ENCODE measurements at places on chromosomes 11 and 22.

DNA sequence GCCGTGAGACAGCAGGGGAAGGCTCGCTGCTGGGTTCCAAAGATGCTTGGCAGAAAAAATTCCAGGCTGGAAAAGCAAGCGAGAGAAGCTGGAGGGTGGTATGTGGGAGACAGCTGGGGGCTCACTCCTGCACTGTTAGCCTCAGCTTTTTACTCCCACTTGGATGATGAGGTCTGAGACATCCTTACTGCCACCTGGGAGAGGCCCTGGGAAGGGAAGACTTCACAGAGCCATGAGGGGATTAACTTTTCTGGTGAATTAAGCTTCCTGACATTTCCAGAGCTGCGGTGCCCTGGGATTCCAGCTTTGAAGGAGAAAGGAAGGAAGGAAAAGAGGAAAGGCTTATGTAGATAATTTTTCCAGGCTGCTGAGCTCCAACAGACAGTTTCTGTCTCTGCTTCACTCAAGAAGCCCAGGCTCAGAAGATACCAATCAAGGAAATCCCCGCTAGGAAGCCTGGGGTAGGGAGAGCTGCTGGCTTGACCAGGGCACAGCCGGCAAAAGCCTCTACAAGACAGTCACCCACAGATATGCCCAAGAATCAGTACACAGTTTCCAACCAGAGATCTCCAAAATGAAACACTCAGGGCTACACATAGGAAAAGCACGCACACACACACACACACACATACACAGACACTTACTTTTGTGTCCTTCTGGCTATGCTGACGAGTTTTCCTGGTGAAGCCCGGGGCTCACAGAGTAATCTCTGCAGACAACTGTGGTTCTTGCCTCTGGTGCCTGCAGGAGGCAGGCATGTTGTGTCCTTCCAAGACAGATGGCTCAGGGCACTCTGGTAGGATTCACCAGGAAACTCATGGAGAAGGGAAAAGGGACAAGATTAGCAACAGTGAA lies 907 bp downstream of the MCHR1 start:
- no peak for DNase-seq

- DNase-seq = no peak
Measured at GRCh38 chr22:26642465-26643417, 14.6 kb upstream of the MIAT start.

DNA sequence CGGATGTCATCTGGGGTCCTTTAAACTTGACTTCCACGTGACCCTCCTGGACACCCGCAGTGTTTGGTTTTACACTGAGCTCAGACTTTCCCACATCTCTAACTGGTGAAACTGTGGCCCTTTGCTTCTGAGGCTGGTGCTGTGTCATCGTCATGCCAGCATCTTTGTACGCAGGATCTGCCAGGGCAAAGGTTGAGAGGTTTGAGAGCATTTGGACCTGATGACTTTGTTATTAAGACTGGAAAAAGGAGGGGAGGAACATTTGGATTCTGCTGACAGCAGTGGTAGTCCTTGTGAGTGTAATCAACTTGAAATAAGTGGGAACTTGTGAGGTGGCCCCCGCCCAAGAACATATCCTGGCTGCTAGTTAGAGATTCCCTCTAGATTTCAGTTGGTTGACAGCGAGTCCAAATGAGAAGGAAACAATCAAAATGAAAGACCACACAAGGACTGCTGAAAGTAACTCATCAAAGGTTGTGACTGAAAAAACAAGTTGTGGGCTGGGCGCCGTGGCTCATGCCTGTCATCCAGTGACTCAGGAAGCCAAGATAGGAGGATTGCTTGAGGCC lies 102.5 kb downstream of the KIAA1671 start:
- DNase-seq = no peak

- no peak for DNase-seq
Measured at GRCh38 chr11:43937434-43938411, 4.7 kb upstream of the C11orf96 start.

GRCh38 chr22:32421484-32421883 lies 9.4 kb upstream of the RTCB start:
- DNase-seq = no peak

GRCh38 chr11:132357811-132358572 lies 987.6 kb downstream of the NTM start:
- no peak for DNase-seq

DNA sequence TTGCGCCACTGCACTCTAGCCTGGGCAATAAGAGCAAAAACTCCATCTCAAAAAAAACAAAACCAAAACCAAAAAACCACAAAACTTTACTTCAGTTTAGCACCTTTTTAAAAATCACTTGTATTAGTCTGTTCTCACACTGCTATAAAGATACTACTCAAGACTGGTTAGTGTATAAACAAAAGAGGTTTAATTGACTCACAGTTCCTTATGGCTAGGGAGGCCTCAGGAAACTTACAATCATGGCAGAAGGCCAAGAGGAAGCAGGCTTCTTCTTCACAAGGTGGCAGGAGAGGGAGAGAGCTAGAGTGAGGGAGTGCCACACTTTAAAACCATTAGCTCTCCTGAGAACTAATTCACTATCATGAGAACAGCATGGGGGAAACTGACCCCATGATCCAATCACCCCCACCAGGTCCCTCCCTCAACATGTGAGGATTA lies 261.3 kb downstream of the TMEM135 start:
- DNase-seq = no peak

DNA sequence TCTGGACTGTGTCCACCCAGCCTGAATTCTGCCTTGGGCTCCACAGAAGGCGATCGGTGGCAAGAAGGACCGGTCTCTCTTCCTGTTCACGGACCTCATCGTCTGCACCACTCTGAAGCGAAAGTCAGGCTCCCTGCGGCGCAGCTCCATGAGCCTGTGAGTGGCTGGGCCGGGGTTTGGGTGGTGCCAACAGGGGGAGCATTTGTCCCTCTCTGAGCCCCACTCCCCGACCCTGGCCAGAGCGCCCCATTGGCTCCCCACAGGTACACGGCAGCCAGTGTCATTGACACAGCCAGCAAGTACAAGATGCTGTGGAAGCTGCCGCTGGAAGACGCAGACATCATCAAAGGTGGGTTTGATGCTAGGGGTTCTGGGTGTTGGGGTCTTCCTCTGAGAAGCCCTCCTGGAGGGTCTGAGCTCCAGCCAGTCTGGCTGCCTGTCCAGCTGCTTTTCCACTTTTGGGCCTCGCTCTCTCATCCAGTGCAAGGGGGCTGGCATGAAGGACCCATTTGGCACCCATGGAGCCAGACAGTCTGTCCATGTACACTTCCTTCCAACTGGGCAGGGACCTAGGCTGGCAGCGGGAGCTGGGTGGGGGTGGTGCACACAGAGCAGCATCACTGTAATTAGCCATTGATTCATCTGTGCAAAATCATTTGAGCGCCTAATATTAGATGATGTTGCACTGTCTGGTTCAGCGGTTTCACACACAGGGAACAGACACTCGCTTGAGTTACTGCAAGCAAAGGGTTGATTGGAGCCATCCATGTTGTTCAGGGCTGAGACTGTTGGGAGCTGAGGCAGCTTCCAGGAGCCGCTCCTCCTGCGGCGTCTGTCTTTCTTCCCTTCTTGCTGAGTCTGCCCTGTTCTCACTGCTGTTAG lies 19.0 kb upstream of the RELT start:
- DNase-seq = no peak

GRCh38 chr22:23220485-23221350 lies 40.4 kb downstream of the BCR start:
- no peak for DNase-seq

GRCh38 chr11:72848846-72849466 lies 34.7 kb downstream of the ATG16L2 start:
- no peak for DNase-seq

DNA sequence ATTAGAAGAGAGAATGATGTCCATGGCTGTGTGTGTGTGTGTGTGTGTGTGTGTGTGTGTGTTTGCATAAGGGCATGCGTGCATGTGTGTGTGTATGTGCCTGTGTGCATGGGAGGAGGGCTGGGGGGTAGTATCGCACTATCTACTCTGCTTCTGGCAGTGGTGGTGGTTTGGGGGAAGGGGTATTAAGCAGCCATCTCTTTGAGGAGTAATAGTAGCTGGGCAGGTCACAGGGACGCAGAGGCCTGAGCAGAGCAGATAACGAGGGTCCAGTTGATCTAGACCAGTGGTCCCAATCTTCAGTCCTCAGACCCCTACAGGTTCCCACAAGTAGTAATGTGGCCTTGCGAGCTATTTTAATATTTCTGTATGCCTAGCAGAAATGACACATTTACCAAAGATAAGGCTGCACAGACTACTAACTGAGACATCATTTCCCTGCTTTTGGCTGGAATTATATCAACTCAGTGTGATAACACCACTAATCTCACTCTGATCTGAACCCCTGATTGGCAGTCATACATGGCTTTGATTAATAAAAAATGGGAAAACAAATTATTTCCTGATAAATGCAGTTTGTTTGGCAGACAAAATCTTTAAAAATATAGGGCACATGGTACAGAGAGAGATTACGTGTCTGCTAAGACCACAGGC lies 354.3 kb downstream of the BUD13 start:
- DNase-seq = no peak

DNA sequence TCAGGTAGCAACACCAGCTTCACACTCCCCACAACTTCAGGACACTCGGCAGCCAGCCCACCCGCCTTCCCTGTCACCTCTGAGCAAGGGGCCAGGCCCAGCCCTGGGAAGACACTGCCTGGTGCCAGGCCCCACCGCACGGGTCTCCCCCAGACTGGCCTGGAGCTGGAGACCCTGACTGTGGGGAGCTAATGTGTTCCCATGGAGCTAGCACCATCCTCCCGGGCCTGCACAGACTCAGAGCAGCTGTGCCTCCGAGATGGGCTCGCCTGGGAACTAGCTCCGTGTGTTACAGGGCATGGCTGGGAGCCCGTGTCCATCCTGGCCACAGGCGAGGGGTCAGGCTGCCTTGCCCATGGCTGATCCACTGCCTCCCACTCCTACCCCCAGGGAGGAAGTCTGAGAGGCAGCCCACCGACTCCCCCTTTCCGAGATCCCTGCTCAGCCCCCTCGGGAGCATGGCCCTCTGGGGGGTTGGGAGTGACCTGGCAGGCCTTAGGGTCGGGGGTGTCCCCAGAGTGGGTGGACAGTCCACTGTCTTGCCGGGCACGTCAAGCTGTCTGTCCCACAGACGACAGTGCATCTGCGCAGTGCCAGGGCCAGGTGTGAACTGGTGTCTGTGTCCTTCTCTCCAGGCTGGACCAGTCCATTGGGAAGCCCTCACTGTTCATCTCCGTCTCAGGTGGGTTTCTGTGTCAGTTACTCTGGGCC lies 76.7 kb upstream of the KCNQ1OT1 start:
- peak; percentile 72 for DNase-seq

- DNase-seq = no peak
Measured at GRCh38 chr11:100932474-100933100, 197.0 kb downstream of the PGR start.

GRCh38 chr22:37805810-37806277 lies 1.9 kb upstream of the GCAT start:
- no peak for DNase-seq

DNA sequence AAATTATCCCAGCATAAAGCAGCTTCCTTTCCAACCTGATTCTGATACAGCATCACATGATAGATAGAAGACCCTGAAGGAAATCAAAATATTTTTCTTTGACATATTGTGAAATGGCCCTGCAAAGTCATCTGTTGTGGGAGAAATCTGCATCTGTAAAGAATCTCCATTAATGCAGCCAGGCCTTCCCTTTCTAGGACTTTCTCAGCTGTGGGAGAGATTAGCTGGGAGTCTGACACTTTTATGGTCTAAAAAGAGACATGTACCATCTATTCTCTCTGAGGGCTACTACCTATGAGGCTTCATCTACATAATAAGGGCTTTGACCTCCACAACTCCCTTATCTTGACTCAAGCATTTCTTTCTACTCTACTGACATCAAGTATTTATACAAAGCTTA lies 238.1 kb downstream of the SWAP70 start:
- DNase-seq = no peak

- no peak for DNase-seq
Measured at GRCh38 chr11:20355221-20356219, 8.0 kb upstream of the HTATIP2 start.

DNA sequence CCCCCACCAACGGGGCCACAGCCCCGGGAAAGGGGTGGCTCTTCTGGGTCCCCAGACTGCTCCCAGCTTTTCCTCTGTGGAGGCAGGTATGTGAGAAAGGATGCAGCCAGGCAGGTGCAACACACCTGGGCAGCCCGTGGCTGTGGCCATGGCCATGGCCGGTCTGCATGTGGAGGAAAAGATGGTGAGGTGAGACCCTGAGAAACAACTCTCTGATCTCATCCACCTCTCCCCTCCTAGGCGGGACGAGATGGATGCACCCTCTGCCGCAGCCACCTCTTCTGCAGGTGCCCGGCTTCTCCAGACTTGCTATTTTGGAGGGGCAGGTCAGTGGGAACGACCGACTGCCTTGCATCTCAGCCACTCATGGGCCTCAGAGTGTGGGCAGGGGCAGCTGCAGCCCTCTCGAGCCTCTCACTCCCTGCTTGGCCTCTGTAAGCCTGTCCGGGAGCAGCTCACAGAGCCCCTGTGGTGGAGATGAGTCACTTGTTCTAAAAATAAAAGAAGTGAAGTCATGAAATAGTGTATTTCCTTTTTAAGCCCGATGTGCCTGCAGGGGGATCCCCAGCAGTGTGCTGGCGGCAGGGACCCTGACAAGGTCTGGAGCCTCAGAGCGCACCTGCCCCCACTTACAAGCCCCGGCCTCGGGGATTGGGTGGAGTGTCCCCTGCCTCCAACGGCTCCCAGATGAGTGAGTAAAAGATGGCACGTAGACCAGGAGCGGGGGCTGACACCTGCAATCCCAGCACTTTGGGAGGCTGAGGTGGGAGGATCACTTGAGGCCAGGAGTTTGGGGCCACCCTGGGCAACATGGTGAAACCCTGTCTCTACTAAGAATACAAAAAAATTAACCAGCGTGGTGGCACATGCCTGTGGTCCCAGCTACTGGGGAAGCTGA lies 10.7 kb downstream of the SMIM38 start:
- DNase-seq = no peak

DNA sequence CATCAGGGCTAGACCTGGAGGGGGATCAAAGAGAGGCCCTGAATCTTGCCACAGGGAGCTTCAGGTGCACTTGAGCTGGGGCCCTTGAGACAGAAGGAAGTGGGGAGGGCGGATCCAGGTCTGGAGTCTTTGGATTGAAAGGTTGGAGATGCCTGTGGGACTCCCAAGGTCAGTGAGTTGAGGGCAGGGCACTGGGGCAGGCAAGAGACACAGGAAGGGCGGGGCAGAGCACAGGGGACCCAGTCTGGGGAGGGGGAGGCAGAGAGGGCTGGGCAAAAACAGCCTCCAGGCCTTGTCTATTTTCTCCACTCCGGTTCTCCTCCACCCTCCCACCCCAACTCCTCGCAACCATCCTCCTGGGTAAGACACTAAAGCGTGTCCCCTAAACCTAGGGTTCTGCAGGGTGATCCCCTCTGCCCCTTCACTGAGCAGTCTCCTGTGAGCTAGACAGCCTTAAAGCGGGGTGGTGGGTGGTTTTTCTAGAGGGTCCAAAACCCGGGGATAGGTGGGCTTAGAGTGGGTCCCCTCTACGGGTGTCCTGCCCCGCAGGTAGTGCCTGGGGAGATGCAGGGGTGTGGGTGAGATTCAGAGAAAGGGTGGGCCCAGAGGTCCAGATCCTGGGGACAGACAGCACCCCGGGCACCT lies 38.6 kb upstream of the CELSR1 start:
- no peak for DNase-seq
